ENCODE measurements at places on chromosomes 4 and X.

GRCh38 chr4:123825596-123826291, 429.1 kb downstream of the SPRY1 start:
- DNase-seq: no peak

DNA sequence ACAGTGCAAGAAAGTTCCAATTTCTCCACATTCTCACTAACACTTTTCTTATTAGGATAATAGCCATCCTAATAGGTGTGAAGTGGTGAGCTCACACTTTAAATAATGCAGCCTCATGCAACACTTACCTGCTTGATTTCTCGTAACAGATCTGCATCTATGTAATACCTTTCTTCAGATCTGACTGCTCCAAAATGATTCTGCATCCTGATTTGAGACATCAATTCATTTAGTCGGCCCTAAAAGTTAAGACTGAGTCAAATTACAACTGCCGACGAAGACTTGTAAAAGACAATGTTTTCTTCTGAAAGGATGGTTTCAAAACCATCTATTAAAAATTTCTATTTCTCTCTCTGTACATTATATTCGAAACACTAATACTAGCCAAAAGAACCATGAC, 30.7 kb downstream of the NUP54 start:
- DNase-seq: no peak

DNA sequence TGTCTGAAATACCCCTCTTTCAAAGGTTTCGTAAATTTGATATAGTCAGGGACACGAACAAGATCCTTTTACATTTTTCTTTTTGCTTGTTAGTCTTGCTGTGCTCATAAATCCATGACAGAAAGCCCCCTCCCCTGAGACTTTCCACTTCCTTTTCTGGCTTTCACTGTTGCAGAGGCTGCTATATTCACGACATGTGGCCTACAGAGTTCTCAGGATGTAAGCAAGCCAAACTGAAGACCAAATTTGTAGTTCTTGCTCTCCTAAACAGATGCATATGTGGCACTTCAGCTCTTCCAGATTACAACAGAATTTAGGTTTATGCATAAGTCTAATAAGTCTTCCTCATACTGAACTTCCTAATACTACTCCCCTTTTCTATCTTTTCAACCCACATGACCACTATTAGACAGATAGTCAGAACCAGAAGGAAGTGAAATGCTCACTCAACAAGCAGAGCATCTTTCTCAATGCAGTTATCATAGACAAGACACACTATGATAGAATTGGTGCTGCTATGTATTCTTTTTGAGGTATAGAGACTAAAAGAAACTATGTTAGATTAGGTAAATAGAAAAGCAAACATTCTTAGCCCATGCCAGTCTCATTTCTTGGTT, 15.0 kb downstream of the BTK start:
- DNase-seq: no peak

DNA sequence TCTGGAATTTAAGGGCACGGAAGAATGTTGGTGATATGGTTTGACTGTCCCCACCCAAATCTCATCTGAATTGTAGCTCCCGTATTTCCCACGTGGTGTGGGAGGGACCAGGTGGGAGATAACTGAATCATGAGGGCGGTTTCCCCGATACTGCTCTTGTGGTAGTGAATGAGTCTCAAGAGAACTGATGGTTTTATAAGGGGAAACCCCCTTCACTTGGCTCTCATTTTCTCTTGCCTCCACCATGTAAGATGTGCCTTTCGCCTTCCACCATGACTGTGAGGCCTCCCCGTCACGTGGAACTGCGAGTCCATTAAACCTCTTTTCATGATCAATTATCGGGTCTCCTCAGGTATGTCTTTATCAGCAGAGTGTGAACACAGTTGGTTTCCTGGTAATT, 25.6 kb upstream of the DHRSX start:
- no peak for DNase-seq

- no peak for DNase-seq
These were observed 37.8 kb upstream of the PCDH19 start for GRCh38 chrX:100447655-100448397.

DNA sequence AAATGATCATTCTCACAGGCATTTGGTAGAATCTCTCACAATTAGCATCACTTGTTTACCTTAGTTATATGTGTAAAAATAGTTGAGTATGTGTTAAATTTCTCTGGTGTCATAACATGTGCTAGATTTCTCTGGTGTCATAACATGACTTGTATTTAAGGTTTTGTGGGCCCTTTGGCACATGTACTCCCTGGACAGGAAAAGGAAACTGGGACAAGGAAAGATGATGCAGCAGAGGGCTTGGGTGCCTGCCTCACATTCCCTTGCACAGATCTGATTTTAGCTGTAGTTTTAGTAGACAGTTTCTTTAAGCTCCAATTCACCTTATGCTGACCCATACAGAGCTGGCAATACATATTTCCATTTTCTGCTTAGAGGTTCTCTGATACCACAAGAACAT, 726.0 kb downstream of the C4orf33 start:
- no peak for DNase-seq

- no peak for DNase-seq
These were observed 18.2 kb downstream of the SHROOM3 start for GRCh38 chr4:76453232-76453631.

GRCh38 chr4:2592572-2592971, 56.1 kb downstream of the FAM193A start:
- no peak for DNase-seq

DNA sequence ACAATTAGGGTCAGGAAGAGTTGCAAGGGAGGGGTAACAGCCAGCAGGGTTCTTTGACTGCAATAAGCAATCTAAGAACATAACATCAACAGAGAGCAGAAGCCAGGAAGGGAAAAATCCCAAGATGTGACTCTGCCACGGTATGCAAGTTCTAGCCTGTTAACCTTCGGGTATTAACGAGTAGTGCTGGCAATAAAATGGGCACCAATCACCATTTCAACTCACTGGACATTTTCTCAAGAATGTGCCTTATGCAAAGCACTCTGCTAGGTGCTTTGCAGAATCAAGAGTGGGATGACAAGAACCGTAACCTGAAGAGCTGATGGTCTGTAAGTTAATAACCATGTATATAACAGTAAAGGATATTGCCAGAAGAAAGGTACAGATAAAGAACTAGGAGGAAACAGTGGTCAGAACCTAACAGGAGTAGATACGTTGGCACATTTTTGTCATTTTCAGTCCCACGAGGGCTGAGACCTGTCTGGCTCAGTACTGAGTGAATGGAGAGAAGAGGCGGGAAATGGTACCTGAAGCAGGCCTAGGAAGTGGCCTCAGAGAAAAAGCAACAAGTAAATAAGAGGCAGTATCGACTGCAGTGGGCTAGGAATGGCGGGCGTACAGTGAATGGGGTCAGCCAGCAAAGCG, 2.7 kb downstream of the ELOVL6 start:
- DNase-seq: no peak

- DNase-seq: peak; percentile 52
These were observed 80.6 kb downstream of the PBDC1 start for GRCh38 chrX:76253432-76253831.

- no peak for DNase-seq
These were observed 1956.7 kb downstream of the C4orf33 start for GRCh38 chr4:131052646-131053045.

GRCh38 chr4:90951037-90951436, 823.8 kb downstream of the CCSER1 start:
- DNase-seq: no peak

DNA sequence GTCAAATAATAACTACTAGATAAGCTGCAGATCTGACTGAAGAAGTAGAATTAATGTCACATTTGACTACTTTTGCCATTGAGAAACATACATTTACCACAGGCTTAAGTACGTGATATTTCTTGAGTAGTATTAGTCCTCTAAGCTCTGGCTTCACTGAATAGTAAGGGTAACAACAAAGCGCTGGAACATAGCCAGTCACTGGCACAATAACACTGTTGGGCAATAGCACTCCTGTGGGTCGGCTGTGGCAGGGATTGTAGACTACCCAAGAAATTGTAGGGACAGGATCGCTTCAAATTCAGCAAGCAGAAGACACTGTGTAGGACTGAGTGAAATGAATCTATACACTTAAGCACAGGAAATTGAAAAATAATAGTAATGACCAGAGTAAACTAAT, 27.1 kb upstream of the IL15 start:
- DNase-seq: no peak

GRCh38 chr4:25811374-25811690, 51.5 kb downstream of the SEL1L3 start:
- no peak for DNase-seq

DNA sequence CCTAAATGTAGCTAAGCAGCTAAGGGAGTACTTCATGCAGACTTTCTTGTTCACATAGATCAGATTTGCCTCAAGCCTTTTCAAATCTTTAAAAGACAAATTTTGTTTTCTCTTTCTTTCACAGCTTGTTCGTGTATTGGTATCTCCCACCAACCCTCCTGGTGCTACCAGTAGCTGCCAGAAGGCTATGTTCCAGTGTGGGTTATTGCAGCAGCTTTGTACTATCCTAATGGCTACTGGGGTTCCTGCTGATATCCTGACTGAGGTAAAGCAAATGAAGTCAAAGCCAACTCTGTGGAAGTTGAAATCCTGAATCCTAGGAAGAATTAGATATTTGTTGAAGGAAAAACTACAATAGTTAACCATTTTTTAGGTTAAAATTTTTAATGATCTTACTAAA, 62.6 kb downstream of the USO1 start:
- no peak for DNase-seq

GRCh38 chr4:2981256-2981819, 18.0 kb downstream of the GRK4 start:
- no peak for DNase-seq

GRCh38 chrX:38117485-38117884, 103.2 kb downstream of the SRPX start:
- DNase-seq: peak; percentile 28

DNA sequence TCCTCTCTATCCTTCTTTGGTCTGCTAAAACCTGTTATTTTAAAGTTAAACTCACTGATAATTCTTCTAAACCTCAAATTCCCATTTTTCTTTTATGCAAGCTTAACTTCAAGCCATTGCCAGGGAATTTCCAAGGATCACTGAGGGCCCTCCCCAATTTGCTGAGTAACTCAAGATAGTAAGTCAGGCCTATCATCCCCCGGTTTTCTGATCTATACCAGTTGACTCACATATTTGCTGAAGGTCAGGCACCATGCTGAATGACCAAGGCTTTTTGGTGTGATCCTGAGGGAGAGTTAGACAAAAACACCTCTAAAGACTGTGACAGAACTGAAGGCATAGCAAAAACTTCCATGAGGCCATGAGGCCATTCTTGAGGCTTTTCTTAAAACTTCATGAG, 1301.9 kb downstream of the PCDH7 start:
- DNase-seq: no peak

- no peak for DNase-seq
These were observed 85.9 kb downstream of the ARSJ start for GRCh38 chr4:113893546-113893945.

- no peak for DNase-seq
These were observed 9.5 kb downstream of the NAF1 start for GRCh38 chr4:163157157-163157556.

GRCh38 chrX:57156397-57157049, 19.3 kb upstream of the SPIN2A start:
- DNase-seq: no peak

DNA sequence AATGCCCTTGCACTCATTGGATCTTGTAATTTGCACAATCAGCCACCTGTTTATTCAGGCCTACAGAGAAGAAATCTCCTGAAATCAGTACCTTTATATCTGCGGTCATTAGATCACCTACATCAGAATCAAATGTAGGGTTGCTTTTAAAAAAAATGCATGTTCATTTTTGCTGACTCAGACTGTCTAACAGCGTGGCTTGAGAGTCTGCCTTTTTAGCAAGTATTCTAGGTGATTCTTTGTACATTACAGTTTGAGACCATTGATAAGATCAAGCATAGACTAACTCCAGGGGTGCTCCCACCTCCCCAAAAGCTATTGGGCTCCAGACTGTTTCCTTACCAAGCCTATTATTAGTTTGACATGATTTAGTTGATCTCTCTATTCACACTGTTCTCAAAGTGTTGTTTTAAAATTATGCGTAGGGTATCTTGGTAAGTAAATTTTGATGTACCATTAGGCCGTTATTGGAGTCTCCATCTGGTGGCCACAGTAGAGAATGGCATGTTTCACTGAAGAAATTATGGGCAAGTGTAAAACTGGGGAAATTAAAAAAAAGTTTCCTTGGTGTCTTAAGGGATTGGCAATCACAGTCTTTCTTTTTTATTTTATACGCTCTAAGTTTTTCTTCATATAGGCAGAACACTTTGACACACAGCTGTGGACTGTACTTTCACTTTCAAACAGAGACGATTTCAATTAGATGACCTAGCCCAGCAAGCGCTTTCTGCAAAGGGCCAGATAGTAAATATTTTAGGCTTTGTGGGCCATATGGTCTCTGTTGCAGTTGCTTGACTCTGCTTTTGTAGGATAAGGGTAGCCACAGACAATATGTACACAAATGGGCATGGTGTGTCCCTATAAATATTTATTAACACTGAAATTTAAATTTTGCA, 33.7 kb upstream of the MSL3 start:
- DNase-seq: no peak

DNA sequence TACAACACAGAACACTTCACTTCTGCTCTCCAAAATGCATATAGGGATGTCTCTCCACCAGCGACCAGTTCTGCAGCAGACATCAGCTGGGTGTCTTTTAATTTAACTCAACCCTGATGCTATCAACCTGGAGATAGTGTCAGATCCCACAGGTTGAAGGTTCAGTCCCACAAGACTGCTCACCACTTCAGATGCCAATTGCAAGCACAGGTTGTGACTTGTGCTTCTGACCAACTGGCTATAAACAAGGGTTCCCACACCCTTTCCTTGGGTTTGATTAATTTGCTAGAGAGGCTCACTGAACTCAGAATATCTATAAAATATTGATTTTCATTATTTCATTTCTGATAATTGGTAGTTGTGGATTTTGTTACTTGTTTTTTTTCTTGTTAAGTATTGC, 177.4 kb upstream of the HS3ST1 start:
- no peak for DNase-seq

DNA sequence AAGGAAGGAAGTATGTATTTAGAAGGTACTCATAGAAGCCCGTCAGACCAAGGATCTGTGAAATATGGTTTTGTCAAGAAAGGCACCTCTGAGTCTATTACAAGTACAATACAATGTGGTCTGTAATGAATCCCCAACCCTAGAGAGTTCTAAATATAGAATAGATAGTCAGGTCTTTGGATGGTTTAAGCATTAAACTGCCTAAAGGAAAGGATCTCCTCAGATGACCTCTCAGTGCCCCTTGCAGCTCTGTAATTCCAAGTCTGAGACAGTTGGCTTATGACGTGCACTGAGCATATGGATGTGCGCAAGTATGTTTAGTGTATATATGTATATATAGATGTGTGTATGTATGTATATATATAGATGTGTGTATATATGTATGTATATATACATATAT, 62.0 kb downstream of the CCSER1 start:
- DNase-seq: no peak

DNA sequence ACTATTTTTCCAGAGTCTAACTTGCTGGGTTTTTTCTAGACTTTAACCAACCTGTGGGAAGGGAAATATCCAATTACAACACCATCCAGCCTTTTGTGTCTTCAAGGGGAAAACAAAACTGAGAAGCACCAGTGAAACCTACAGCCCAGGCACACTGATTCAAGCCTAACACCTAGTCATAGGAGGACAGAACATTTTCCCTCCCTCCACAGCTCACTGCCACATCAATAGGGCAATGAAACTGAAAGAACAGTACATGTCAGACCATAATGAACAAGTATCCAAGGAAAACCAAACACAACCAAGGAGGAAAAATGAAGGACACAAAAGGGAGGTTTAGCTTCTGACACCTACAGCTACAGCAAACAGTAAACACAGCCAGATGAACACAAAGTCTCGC, 17.6 kb downstream of the MAGEA8 start:
- DNase-seq: no peak

Data from NCI-H524 treated with DMSO at 0.1 percent for 48 hours (cell line).